ENCODE measurements at places on chromosomes 7 and 10. TPM values are rescaled to one million over a fixed set of nuclear protein-coding genes. Genes with fewer than 3 reads are reported as not detected.

DNA sequence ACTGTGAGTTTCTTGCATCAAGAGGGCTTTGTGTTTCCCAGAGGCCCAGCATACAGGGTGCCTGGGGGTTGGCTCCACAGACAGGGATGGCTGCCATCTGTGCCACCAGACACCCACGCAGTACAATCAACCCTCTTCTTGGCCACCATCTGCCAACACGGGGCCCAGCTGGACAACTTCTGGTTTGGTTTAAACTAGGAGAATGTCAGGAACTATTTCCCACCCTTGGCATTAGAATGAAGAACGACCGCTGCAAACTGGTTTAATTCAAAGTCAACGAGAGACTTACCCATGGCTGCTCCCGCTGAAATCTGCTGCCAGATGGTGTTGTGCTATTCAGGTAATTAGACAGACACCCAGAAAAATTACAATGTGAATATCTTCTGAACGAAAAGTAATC is 27.8 kb downstream of the NMT2 start:
- H3K4me3 ChIP-seq, result no peak overlapping the region
- ATAC-seq, result no peak
- no peaks in the 10 kb centered on the region for H3K36me3 ChIP-seq
- H3K27me3 ChIP-seq, result no peaks in the 10 kb centered on the region
- no peaks in the 10 kb centered on the region for H3K4me1 ChIP-seq
- H3K27ac ChIP-seq, result no peak overlapping the region

DNA sequence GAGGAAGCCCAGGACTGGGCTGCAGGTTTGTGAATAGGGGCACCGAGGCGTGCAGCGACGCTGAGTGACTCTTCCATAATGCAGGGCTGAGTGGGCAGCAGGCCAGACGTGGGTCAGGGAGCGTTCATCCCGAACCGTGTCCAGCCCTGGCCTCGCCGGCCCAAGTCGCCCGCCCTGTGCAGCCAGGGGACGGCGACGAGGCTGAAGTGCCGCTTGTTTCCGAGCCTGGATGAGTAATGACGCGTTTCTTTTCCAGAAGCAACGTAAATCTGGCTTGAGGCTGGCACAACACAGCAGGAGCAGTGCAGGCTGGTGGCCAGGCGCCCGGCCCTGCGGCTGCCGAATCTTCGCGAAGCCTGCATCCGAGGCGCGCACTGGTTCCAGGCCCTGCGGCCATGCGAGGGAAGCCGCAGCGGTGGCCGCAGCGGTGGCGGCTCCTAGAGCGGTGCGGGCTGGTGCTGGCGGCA is 74.0 kb upstream of the SEC61G start:
- ATAC-seq, result no peak
- no peaks in the 10 kb centered on the region for H3K27me3 ChIP-seq
- H3K27ac ChIP-seq, result no peak overlapping the region

DNA sequence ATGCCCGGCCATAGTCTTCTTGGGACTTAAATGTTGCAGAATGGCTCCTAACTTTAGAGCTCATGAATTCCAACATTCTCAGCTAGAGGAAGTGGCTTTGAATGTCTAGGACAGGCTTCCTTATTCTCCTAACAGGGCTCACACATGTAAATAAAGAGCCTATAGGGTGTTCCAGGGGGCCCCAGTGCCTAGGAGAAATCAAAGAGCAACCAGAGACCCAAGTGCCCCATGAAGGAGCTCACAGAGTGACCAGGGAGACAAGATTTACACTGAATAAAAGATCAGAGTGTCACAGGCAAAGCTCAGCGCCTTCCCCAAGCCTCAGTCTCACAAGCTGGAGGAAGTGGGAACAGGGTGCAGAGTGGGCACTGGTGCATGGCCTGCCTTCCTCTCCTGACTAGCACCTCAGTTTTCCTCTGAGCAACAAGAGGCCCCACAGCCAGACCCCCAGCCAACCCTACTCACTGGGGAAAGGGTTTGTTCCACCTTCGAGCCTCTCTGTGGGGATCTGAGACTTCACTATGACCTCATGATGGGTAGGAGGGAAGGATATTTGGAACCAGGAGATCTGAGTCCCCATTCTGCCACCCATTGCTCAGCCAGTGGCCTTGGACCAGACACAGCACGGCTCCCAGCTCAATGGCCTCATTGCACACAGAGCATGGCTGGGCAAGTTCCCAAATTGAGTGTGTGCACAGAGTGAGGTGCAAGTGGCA is 16.0 kb downstream of the TMEM273 start:
- no peak for ATAC-seq
- no peaks in the 10 kb centered on the region for H3K27me3 ChIP-seq
- no peak overlapping the region for H3K27ac ChIP-seq
- no peak overlapping the region for H3K4me3 ChIP-seq

DNA sequence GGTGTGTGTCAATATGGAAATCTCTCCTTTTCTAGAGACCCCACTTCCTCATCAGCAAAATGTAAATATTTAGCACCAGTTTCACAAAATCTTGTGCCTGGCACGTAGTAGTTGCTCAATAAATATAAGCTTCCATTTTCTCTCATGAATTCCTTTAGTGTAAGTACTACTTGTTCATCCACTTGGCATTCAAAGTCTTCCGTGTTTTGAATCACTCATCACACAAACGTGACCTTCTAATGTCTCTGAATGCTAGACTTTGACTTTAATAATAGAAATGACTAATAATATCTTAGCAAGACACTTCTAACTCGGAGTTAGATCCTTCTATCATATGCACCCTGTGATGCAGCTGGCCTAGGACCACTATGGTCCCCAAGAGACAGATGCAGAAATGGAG is 168.7 kb upstream of the ZNF32 start:
- no peaks in the 10 kb centered on the region for H3K27me3 ChIP-seq
- H3K4me3 ChIP-seq, result no peak overlapping the region
- no peaks in the 10 kb centered on the region for H3K4me1 ChIP-seq
- H3K27ac ChIP-seq, result peak overlapping the region; percentile 64
- no peaks in the 10 kb centered on the region for H3K36me3 ChIP-seq
- no peak for ATAC-seq

- no peaks in the 10 kb centered on the region for H3K4me1 ChIP-seq
- peaks cover 4% of the 10 kb centered on the region for H3K27me3 ChIP-seq
- peak overlapping the region; percentile 81 for H3K4me3 ChIP-seq
- H3K27ac ChIP-seq, result peak overlapping the region; percentile 90
- H3K36me3 ChIP-seq, result no peaks in the 10 kb centered on the region
- ATAC-seq, result no peak
Observed at GRCh38 chr7:99465421-99465768, 572 bp downstream of the ATP5MF start.

- H3K36me3 ChIP-seq, result no peaks in the 10 kb centered on the region
- H3K4me1 ChIP-seq, result no peaks in the 10 kb centered on the region
- H3K27me3 ChIP-seq, result no peaks in the 10 kb centered on the region
- no peak overlapping the region for H3K27ac ChIP-seq
- ATAC-seq, result peak; percentile 46
Observed at GRCh38 chr7:106717955-106718871, 57.3 kb upstream of the CCDC71L start.

DNA sequence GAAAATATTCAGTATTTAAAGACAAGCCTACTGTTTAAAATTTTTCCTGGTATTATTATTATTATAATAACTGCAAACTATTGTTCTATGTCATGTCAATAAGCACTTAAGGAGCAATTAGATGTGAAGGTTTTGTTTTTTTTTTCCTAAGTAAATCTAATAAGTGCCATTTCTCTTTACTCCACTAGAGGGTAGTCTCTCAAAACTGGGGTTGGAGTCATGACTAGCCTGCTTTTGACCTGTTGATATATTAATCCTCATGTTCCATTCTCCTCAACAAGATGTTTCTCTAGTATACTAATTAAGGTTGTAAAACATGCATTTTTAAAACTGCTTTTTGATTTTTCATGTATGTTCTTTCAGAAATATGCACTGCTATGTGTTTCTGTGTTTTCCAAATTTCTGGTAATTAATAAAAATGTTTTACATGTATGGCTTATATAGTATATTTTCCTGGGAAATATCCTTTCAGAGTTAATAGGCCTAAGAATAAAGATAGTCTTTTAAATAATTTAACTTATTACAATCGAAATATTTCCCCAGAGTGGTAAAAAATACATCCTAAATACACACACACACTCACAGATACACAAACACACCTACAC is 1.0 kb upstream of the LRRN3 start:
- H3K36me3 ChIP-seq, result no peaks in the 10 kb centered on the region
- no peak for ATAC-seq
- no peak overlapping the region for H3K27ac ChIP-seq
- H3K4me1 ChIP-seq, result no peaks in the 10 kb centered on the region

DNA sequence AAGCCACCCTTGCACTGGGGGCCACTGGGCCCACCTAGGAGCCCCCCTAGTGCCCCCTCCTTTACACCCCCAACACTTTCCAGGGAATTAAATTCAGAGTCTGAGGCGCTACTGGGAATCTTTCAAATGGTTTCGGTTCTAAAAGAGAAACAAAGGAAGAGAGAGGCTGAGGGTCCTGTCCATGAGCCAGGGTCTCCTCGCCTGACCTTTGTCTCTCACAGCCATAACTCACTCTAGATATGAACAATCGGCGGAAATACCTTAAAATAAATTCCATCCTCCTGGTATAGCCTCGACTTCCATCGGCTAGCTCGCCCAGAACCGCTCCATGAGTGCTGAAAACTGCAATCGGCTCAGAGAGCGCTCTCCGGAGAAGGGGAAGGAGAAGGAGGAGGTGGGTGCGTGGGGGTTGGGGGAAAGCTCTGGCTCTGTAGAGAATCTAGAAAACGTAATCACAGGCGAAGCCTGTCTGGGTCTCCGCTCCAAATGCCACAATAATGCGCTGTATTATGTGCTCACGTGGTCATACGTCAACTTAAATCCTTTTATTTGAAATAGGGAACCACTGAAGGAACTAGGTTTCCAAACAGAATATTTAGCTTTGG is 12.6 kb downstream of the HOXA4 start:
- no peaks in the 10 kb centered on the region for H3K27me3 ChIP-seq
- H3K4me1 ChIP-seq, result peaks cover 43% of the 10 kb centered on the region
- H3K36me3 ChIP-seq, result no peaks in the 10 kb centered on the region
- H3K27ac ChIP-seq, result peak overlapping the region; percentile 90
- peak overlapping the region; percentile 60 for H3K4me3 ChIP-seq

- no peak for ATAC-seq
- no peak overlapping the region for H3K27ac ChIP-seq
- H3K36me3 ChIP-seq, result no peaks in the 10 kb centered on the region
Observed at GRCh38 chr7:49692516-49692915, 80.9 kb upstream of the VWC2 start.

DNA sequence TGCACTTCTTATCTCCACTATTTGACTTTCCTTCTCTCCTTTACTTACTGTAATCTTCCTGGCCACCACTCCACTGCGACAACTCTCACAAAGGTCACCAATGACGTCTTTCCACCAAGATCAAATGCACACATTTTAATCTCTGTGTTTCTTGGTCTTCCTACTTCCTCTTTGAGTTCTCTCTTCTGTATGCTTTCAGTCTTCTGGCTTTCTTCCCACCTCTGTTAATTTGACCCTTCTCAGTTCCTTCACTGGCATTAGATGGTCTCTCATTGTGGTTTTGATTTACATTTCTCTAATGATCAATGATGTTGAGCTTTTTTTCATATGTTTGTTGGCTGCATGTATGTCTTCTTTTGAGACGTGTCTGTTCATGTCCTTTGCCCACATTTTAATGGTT is 31.9 kb downstream of the FAM107B start:
- H3K36me3 ChIP-seq, result no peaks in the 10 kb centered on the region
- no peak for ATAC-seq
- H3K27ac ChIP-seq, result no peak overlapping the region
- H3K4me1 ChIP-seq, result peaks cover 21% of the 10 kb centered on the region
- H3K27me3 ChIP-seq, result no peaks in the 10 kb centered on the region

DNA sequence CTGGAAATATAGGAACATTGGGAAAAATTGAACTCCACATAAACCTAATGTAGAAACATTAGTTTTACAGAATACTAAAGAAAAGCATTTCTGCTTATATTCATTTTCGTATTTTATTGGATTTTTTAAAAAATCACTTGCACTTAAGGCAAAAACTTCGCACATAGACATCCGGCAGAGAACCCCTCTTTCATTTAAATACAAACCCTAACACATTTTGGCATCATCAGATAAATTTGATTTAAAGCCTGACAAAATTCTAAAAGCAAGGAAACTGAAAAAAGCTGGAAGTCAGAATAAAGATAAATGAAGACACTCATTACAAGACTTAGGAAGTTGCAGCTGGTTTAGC is 396 bp upstream of the EXOC4 start:
- H3K4me3 ChIP-seq, result no peak overlapping the region
- no peaks in the 10 kb centered on the region for H3K4me1 ChIP-seq
- H3K27ac ChIP-seq, result no peak overlapping the region
- ATAC-seq, result no peak

GRCh38 chr10:37476285-37476684 is 350.9 kb downstream of the ANKRD30A start:
- ATAC-seq, result no peak
- H3K27ac ChIP-seq, result no peak overlapping the region
- no peaks in the 10 kb centered on the region for H3K36me3 ChIP-seq
- no peaks in the 10 kb centered on the region for H3K4me1 ChIP-seq
- no peaks in the 10 kb centered on the region for H3K27me3 ChIP-seq
- no peak overlapping the region for H3K4me3 ChIP-seq

GRCh38 chr7:13898957-13899670 is 90.4 kb downstream of the ETV1 start:
- no peaks in the 10 kb centered on the region for H3K4me1 ChIP-seq
- H3K4me3 ChIP-seq, result no peak overlapping the region
- H3K27ac ChIP-seq, result no peak overlapping the region
- no peaks in the 10 kb centered on the region for H3K36me3 ChIP-seq
- no peaks in the 10 kb centered on the region for H3K27me3 ChIP-seq
- ATAC-seq, result no peak

GRCh38 chr10:2885288-2886278 is 181.8 kb upstream of the PFKP start:
- H3K27me3 ChIP-seq, result no peaks in the 10 kb centered on the region
- H3K4me3 ChIP-seq, result no peak overlapping the region
- H3K27ac ChIP-seq, result no peak overlapping the region
- ATAC-seq, result no peak
- no peaks in the 10 kb centered on the region for H3K4me1 ChIP-seq

DNA sequence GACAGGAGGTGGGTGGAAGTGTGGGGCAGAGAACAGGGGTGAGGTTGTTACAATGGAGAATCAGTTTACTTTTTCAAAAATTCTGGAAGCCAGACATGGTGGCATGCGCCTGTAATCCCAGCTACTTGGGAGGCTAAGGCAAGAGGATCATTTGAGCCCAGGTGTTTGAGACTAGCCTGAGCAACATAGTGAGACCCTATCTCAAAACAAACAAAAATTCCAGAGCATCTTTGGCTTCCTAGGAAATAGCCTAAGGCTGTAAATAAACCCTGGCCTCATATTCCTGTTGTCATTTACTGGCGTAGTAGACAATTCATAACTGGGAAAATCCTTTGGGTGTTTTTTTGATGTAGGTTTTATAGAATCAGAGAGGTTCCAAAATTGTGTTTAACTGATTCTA is 44.0 kb downstream of the GBF1 start:
- no peak for ATAC-seq
- H3K4me1 ChIP-seq, result peaks cover 16% of the 10 kb centered on the region
- no peaks in the 10 kb centered on the region for H3K27me3 ChIP-seq
- no peak overlapping the region for H3K27ac ChIP-seq
- no peak overlapping the region for H3K4me3 ChIP-seq

- no peaks in the 10 kb centered on the region for H3K27me3 ChIP-seq
- H3K27ac ChIP-seq, result no peak overlapping the region
- H3K4me3 ChIP-seq, result no peak overlapping the region
Observed at GRCh38 chr10:132391676-132392020, 5.4 kb upstream of the PWWP2B start.

GRCh38 chr10:22715290-22715625 is 880 bp upstream of the PIP4K2A start:
- no peaks in the 10 kb centered on the region for H3K36me3 ChIP-seq
- peak overlapping the region; percentile 94 for H3K27ac ChIP-seq
- peak overlapping the region; percentile 94 for H3K4me3 ChIP-seq
- H3K27me3 ChIP-seq, result no peaks in the 10 kb centered on the region
- ATAC-seq, result no peak

Gene SSC4D
- 1.4 TPM for total RNA-seq

Gene CLRN3
- total RNA-seq, result not detected

Gene PI4K2A
- 25.8 TPM for total RNA-seq

Measured in gastroesophageal sphincter (tissue), 4 donors.